ENCODE measurements at places on chromosomes 6 and 20. TPM values are rescaled to one million over a fixed set of nuclear protein-coding genes. Genes with fewer than 3 reads are reported as not detected.

DNA sequence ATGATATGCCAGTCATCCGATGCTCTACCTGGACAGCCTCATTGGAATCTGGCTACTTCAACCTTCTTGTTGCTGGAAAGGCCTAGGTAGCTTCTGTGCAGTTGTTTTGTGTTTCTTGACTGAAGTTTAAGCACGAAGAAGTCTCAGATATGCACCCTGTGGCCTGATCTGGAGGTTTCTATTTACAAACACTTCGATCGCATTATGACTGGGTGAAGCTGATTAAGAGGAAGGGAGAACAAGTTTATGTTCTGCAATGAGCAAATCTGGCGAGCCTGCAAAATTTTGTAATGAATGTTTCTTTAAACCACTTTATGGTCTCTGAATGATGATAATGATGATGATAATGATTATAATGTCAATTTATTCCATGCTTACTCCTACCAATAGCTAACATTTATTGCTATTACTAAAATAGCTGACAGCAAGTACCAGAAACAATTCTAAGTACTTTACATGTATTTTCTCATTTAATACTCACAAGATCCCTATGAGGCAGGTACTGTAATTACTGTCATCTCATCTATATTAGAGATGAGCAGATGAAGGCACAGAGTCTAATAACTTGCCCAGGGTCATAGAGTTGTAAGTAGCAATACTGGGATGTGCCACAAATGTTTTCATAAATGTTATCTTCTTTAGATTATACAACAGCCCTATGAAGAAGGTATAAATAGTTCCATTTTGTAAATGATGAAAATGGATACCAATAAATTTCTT, 126.1 kb upstream of the UST start:
- H3K36me3 ChIP-seq, result no peaks in the 10 kb centered on the region
- H3K27me3 ChIP-seq, result peaks cover 22% of the 10 kb centered on the region
- no peak overlapping the region for H3K27ac ChIP-seq
- no peak overlapping the region for H3K4me3 ChIP-seq
- H3K4me1 ChIP-seq, result no peaks in the 10 kb centered on the region

DNA sequence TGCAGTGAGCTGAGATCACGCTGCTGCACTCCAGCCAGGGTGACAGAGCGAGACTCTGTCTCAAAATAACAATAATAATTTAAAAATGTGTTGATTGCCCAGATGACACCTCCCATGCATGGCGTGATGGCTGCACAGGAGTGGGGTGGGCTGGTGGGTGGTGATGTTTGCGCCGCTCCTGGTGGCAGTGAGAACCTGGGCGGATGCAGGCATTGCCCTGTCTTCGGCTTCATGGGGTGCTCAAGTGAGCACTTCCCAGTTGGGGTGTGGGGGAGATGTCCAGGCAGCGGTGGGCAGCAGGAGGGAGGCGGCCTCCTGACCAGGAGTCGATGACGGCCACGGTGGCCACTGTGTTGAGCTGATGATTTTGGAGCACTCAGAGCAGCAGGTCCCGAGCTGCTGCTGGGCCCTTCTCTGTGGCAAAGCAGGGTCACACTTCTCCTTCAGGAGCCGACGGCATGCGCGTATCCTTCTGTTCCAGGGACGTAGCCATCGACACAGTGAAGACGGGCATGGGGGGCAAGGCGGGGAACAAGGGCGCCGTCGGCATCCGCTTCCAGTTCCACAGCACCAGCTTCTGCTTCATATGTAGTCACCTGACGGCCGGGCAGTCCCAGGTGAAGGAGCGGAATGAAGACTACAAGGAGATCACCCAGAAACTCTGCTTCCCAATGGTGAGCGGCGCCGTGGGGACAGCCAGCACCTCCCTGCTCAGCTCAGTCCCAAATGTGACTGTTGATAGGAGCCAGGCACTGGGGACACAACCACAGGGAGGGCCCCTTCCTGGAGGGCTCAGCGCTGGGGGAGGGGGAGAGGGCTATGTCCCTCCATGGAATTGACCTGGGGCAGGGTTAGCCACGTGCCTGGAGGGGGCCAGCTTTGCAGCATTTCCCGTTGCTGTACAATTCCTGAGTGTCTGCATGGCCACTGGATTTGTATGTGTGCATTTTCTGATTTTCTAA, 89.7 kb downstream of the SYNJ2 start:
- peaks cover 19% of the 10 kb centered on the region for H3K4me1 ChIP-seq
- H3K4me3 ChIP-seq, result no peak overlapping the region
- no peak for DNase-seq
- no peak overlapping the region for H3K27ac ChIP-seq
- peaks cover 59% of the 10 kb centered on the region for H3K36me3 ChIP-seq
- H3K27me3 ChIP-seq, result no peaks in the 10 kb centered on the region

GRCh38 chr6:313087-313486, 20.8 kb downstream of the DUSP22 start:
- H3K4me1 ChIP-seq, result peaks cover 39% of the 10 kb centered on the region
- no peak overlapping the region for H3K27ac ChIP-seq
- no peaks in the 10 kb centered on the region for H3K27me3 ChIP-seq
- H3K4me3 ChIP-seq, result no peak overlapping the region
- peaks cover 25% of the 10 kb centered on the region for H3K36me3 ChIP-seq

GRCh38 chr6:140437619-140438345, 1063.3 kb upstream of the CITED2 start:
- DNase-seq, result no peak
- H3K4me1 ChIP-seq, result no peaks in the 10 kb centered on the region
- peaks cover 2% of the 10 kb centered on the region for H3K27me3 ChIP-seq
- H3K4me3 ChIP-seq, result no peak overlapping the region
- H3K27ac ChIP-seq, result no peak overlapping the region

DNA sequence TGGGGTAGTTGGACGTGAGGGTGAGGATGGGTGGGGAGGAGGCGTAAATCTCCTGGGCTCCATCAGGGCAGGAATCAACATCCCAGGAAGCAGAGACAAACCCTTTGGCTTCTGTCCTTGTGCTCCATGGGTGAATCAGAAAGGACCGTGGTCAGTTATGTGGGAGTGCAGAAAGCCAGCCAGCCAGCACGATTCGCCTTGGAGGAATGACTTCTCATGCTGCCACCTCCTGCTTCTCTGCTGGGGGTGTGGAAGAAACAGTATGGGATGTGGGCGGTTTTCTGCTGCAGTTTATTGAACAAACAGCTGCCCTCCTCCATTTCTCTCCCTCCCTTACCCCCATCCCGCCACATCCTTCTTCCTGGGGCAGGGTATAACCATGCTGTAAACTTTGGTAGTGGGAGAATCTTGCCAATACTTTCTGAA, 214.5 kb downstream of the SOX4 start:
- no peak overlapping the region for H3K27ac ChIP-seq
- DNase-seq, result no peak
- H3K4me1 ChIP-seq, result peaks cover 5% of the 10 kb centered on the region

ESF1 gene
- 26.9 TPM for total RNA-seq
